Nasal cavity respiratory epithelium epithelial cell of viscerocranial mucosa (primary cell): ENCODE measurements at places on chromosomes 1 and 21. TPM values are rescaled to one million over a fixed set of nuclear protein-coding genes. Genes with fewer than 3 reads are reported as not detected.

S100A5 gene
- total RNA-seq = not detected in 2 replicates

TRIM67 gene
- not detected in 2 replicates for total RNA-seq

LCE1E gene
- total RNA-seq = not detected in 2 replicates

LCE1B gene
- not detected in 2 replicates for total RNA-seq

IGSF21 gene
- not detected in 2 replicates for total RNA-seq

ACTN2 gene
- total RNA-seq = under 0.01 TPM in 1 of 2 replicates, not detected in the other

LIN28A gene
- not detected in 2 replicates for total RNA-seq

ENAH gene
- total RNA-seq = 65.6 and 197 TPM in 2 replicates

OLIG2 gene
- total RNA-seq = not detected in 2 replicates

NPR1 gene
- total RNA-seq = under 0.01 TPM in 1 of 2 replicates, not detected in the other

SPRR1B gene
- 53.0 and 86.5 TPM in 2 replicates for total RNA-seq

CHI3L2 gene
- total RNA-seq = under 0.01 and 1.1 TPM in 2 replicates

TDRKH gene
- total RNA-seq = 7.9 and 9.2 TPM in 2 replicates

CD1B gene
- not detected in 2 replicates for total RNA-seq

MTOR gene
- 40.0 and 78.4 TPM in 2 replicates for total RNA-seq

PLPPR4 gene
- total RNA-seq = not detected in 2 replicates

HES3 gene
- not detected in 2 replicates for total RNA-seq

DBT gene
- total RNA-seq = 5.1 and 14.7 TPM in 2 replicates

KCNA3 gene
- not detected in 2 replicates for total RNA-seq

PGLYRP3 gene
- total RNA-seq = 2.4 and 4.7 TPM in 2 replicates

NHLH2 gene
- total RNA-seq = 1.4 and 1.6 TPM in 2 replicates

PRMT2 gene
- total RNA-seq = 92.3 and 149 TPM in 2 replicates

TCP10L gene
- total RNA-seq = 0.68 and 1.3 TPM in 2 replicates
